ENCODE measurements at places on chromosomes 3 and 15.

GRCh38 chr3:141853081-141853601, 23.3 kb upstream of the ATP1B3 start:
- DNase-seq, result no peak

DNA sequence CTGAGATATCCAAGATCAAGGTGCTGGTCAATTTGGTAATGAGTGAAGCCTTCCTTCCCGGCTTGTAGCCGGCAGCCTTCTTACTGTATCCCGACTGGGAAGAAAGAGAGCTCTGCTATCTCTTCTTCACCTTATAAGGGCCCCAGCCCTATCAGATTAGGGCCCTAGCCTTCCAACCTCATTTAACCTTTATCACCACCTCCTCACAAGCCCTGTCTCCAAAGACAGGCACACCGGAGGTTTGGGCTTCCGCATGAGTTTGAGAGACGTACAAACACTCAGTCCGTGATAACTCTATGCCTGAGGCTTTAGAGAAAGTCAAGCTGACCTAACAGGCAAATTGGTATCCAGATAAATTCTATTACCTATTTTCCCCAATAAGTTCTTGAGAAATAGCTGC, 243.9 kb downstream of the OPA1 start:
- DNase-seq, result no peak

DNA sequence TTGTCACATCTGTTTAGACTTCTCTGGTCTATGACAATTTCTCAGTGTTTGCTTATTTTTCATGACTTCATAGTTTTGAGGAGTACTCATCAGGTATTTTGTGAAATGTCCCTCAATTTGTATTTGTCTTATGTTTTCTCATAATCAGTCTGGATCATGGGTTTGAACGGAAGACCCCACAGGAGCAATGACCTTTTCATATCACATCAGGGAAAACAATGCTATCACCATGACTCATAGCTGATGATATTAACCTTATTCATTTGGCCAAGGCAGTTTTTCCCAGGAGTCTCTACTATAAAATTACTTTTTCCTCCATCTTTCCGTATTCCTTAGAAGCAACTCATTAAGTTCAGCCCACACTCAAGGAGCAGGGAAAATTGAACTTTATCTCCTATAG, 32.7 kb downstream of the AADACL2 start:
- no peak for DNase-seq

DNA sequence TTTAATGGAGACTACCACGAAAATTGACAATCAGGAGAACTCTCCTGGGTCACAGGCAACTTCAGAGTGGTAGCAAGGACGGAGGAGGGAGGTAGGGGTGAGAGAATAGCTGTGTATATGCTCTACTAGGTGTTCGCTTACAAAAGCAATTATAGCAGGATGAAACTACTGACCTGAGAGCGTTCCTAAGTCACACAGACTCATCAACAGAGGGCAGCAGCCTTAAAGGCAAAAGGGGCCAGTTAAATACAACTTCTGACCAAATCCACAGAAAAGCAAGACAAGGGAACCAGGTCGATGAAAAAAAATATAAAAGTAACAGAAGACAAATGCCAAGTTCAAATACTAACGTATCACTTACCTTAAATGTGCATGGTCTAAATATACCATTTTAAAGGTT, 894.6 kb downstream of the PLOD2 start:
- no peak for DNase-seq

DNA sequence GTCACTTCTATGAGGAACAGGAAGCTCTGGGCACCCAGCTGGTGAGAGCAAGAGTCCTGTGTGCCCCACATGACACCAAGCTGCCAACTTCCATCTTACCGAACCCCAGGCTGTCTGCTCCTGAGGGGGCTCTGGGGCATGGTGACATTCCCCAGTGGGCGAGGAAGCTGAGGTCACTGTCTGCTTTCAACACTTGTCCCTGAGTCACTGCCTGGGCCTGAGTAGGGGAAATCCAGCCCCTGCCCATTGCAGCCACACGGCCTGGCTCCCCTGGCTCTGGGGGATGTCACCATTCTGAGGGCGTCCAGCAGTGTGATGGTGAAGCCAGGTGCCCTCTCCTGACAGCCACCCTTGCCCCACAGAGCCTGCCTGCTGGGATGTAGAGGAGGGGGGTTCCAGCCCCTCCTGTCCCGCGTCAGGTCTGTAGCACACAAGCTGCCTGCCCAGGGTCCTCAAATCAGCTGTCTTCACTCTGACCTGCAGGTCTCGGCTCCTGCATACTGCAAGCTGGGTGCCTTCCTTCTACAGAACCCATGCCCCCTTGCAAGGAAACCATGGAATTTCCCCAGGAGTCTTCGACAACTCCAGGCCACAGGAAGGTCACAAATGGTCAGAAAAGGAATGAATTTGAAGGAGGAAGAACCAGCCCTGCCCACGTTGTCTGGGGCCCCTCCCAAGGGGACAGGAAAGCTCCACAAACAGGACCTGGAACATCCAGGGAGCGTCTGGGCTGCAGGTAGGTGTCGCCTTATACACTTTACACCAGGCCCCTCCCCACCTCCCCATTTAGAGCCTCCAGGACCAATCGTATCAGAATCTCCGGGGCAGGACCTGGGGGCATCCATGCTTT, 69.9 kb upstream of the GATM start:
- DNase-seq, result no peak

DNA sequence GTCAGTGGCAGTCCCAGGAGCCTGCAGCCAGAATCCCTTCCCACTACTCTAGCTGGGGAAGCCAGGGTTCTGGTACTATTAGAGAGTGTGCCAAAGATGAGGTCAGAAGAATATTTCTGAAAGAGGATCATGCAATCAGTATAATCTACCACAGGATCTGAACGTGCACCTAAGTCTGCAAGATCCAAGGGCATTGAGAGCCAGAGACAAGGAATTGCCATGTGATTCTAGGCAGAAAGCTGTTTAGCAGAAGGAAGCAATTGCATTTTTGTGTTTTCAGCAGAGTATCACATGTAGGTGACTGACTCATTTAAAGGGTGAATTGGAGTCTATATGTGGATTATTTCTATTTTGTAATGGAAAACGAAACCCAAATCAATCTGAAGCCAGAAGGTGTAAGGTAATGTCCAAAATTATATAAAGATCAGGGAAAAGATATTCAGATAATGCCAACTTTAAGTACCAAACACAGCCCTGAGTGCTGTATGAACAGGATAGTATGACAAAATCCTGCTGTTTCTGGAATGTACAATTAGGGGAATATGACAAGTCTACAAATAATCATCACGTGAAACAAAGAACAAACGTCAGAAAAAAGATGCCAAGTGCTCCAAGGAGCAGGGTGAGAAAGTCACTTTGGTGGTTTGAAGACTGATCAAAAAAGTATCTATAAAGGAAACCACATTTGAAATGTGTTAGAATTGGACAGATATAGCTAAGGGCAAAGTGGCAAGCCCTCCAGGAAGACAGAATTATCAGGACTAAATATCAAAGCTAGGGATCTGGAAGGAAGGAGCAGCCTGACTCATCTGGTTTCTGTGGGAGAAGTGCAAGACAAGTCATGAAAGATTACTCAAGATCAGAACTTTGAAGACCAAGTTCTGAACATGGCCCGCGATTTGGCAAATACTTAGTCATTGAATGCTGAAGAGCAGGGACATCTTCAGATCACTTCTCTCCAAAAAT, 1036.6 kb downstream of the NTRK3 start:
- no peak for DNase-seq

GRCh38 chr15:63565536-63566186, 31.5 kb upstream of the FBXL22 start:
- no peak for DNase-seq

DNA sequence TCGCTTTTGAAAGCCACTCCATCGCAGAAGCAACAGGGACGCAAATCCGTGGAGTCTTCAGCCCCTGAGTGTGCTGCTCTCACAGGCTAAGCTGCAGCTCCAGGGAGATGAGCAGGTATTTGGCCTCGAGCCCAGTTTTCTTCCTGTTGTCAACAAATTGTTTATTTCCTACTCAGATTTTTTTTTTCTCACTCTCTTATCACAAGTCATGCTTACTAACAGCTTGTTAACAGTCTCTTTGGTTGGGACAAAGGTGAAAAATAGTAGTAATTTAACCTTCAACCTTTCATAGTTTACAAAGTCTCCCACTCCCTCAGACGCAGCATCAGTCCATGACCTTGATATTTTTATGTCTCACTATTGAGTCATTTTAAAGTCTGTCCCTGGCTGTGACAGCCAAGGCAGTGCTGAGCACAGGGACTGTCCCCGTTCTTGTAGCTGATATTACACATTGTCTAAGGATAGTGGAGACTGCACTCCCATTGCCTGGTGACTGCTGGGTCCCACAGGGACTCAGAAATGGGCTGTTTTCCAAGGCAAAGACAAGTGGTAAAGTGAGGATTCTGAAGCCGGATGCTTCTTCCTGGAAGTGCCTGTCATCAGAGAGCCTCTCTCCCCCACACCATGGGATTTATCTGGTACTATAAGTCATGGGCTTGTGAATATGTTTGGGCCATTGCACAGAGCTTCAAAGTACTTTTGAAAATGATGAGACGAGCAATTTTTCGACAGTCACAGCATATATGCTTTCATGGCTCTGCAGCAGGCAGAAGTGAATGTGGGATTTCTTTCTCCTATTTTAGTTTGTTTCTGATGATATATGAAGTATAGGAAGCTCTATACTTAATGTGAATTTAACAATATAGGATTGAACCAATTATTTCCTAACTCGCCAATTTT, 59.8 kb upstream of the UNC13C start:
- DNase-seq, result no peak

GRCh38 chr3:49389297-49389696, 22.5 kb downstream of the RHOA start:
- DNase-seq, result no peak

DNA sequence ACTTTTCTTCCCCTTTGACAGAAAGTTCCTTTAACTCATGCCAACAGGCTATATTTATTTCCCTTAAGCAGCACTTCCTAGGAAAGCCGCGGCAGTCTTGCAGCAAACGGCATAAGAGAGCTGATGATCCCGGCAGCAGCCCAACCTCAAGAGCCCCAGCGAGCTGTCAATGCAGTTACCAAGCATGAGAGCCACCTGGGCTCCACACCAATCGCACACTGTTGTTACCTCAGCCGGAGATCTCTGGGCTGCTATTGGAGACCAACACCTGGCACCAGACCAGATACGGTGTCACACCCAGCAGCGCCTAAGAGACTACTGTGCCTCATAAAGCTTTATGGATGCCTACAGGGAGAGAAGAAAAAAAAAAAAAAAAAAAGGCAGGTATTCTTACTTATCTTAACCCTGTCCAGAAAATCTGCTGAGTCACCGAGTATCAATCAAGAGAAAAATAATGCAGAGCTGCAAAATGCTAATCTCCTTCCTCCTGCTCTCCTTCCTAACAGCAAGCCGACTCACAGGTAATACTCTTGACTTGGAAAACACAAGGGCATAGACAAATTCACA, 11.7 kb downstream of the ABCC5 start:
- DNase-seq, result no peak

- no peak for DNase-seq
Observed at GRCh38 chr3:88595026-88595425, 445.3 kb downstream of the C3orf38 start.

- no peak for DNase-seq
Observed at GRCh38 chr3:31924610-31925270, 56.3 kb downstream of the OSBPL10 start.

DNA sequence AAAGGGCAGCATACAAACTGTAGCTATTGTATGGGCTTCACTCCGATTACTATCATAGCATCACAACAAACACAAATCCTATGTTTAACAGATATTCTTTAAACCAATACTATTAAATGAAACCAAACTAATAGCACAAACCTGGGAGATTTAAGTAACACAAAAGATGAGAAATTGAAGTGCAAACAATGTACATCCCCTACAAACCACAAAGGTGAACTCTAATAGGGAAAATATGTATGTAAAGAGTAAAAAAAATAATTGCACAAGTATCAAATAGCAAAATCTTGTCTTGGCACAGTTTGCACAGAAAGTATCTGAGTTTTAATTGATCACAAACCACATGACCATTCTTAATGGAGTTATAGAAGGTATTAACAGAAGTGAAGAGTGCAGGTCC, 138.5 kb downstream of the CPNE4 start:
- no peak for DNase-seq

DNA sequence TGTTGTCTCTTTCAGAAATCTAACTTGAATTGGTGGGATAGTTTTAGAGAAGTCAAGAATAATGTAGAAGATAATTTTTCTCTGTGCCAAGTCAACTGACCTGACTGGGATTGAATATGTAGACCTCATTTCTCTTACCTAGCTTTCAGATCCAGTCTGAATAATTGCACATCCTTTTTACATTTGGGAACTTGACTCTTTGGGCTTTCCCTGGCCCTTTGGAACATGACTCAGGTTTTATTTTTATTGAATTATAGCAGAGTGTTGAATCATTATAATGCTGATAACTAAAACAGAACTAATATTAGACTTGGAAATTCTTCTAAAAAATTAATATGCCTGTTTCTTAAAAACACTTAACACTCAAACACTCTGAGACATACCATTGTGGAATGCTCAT, 76.5 kb downstream of the PFN2 start:
- no peak for DNase-seq

GRCh38 chr15:100083572-100083971, 258.2 kb downstream of the ADAMTS17 start:
- no peak for DNase-seq

GRCh38 chr3:7445331-7445730, 584.4 kb downstream of the GRM7 start:
- DNase-seq, result no peak

DNA sequence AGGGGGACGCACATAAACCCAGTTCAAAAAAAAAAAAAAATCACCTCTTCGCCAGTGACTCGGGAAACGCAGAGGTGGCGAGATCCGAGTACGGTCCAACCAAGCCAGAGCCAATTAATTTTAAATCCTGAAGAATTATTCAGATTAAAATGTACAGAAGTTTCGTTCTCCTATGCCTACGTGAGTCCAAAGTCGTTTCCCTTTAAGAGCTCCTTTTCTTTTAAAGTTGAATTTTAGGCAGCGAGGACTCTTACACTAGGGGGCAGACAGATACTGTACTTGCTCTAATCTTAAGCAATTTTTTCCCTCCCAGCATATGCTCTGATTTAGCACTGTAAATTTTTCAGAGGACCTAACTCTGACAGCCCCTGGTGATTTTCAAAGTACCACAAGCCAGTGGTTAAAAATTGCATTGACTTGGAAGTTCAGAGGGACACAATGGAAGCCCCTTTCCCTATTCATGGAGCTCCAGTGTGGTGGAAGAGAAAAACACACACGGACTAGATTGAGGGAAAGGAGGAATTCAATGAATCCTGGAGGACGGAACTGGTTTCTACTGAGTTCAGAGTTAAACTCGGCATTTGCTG, 3.3 kb upstream of the NR2F2 start:
- DNase-seq, result peak; percentile 60

- DNase-seq, result no peak
Observed at GRCh38 chr15:39801641-39802309, 19.1 kb upstream of the FSIP1 start.

DNA sequence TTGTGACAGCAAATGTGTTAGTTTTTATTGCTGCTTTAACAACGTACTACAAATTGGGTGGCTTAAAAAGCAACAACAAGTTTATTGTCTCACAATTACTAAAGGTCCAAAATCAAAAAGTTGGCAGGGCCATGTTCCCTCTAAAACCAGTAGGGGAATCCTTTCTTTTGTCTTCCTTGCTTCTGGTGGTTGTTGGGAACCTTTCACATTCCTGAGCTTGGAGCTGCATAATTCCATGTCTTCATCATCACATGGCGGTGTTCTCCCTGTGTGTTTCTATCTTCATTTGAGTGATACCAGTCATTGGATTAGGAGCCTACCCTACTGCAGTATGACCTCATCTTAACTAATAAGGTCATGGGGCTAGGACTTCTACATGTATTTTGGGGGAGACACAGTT, 7.4 kb downstream of the SPRED1 start:
- DNase-seq, result no peak
